ENCODE measurements at places on chromosomes 6 and 20. TPM values are rescaled to one million over a fixed set of nuclear protein-coding genes. Genes with fewer than 3 reads are reported as not detected.
A peak's percentile ranks its signal among the peaks of the same experiment; 100 is the strongest.

DNA sequence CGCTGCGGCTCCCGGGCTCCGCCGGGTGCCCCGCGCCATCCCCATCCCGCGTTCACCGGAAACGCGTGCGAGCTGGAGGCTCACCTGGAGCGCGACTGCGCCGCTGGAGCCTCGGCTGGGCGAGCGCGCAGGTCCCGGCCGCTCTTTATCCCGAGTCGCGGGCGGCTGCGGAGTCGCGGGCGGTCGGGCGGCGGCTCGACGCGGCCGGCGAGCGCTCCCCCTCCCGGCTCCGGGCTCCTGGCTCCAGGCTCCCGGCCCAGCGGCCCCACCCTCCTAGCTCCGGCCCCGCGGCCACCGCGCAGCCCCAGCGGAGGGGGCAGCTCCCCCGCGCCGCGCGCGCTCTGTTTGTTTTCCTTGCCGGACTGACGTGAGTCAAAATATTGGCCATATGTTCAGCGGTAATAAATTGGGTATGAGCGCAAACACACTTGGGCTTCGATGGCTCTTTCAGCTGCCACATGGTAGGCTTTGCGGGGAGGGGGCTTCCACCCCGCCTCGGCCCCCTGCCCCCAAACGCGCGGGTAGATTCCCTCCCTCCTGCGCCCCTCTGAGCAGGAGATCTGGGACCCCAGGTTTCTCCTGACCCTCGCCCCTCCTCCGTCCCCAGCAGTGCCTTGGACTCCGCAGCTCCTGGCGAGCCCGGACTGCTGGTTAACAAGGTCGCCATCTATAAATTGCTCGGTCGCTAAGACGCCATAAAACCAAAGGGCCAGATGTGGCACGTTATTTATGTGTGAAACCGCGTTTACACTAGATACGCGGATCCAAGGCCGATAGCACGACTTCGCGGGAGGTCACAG lies 8.8 kb upstream of the NKX2-2 start:
- peak overlapping the region; percentile 73 for H3K4me3 ChIP-seq
- no peaks in the 10 kb centered on the region for H3K36me3 ChIP-seq
- peaks cover 11% of the 10 kb centered on the region for H3K4me1 ChIP-seq
- H3K27me3 ChIP-seq, result peaks cover 100% of the 10 kb centered on the region
- H3K27ac ChIP-seq, result no peak overlapping the region

The CLPSL2 gene
- total RNA-seq, result 1.0 TPM

DNA sequence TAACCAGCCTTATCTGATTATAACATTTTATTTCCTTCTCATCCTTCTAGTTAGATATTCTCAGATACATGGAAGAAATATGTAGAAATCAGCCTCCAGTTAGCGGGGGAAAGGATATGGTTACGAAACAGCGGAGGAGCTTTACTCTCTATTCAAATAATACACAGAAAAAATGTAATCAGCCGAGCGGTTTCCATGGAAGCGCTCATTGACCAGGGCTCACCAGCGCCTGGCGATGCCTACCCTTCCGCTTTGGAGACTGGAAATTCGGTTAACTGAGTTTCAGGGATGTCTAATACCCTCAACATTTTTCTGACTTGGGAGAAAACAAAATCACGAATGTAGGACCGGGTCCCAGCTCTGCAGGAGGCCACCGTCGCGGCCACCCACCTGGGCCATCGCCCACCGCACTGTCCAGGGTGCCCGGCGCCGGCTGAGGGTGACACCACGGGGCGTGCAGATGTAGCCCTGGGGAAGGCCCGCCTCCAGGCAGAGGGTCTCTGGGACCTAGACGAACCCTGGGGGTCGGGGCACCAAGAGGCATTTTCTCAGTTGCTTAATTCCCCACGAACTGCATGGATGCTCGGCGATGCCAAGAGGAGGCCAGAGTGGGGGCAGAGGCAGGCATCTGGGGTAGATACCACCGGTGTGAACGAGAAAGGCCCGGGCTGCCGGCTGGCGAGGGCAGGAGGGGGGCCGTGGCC lies 1.7 kb downstream of the PRR18 start:
- H3K4me1 ChIP-seq, result no peaks in the 10 kb centered on the region
- H3K36me3 ChIP-seq, result no peaks in the 10 kb centered on the region
- no peak overlapping the region for H3K4me3 ChIP-seq

DNA sequence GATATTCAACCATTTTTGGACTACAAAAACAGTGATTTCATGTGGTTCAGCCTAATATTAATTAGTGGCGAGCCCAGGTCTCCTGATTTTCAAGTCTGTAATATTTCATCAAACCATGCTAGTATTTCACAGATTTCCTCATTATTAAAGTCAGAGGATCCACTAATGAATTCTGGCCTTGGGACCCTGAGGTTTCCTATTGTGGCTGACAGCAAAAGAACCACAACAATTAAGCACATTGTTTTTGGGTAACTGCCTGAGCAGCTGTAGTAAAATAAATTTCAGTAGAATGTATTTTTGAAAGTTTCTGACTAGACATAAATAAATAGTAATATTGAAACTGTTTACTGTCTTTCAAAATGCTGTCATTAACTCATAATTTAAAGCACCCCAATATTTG lies 630.7 kb upstream of the MMS22L start:
- no peak for DNase-seq
- no peaks in the 10 kb centered on the region for H3K4me1 ChIP-seq
- no peak overlapping the region for H3K27ac ChIP-seq
- no peaks in the 10 kb centered on the region for H3K27me3 ChIP-seq
- no peaks in the 10 kb centered on the region for H3K36me3 ChIP-seq

GRCh38 chr6:20718705-20719653 lies 184.7 kb downstream of the CDKAL1 start:
- no peak for DNase-seq
- H3K27me3 ChIP-seq, result no peaks in the 10 kb centered on the region
- H3K4me3 ChIP-seq, result no peak overlapping the region
- H3K4me1 ChIP-seq, result no peaks in the 10 kb centered on the region

The NKAPL gene
- 0.42 TPM for total RNA-seq

GRCh38 chr6:74137911-74138310 lies 441.9 kb downstream of the CD109 start:
- no peak overlapping the region for H3K4me3 ChIP-seq
- DNase-seq, result no peak
- H3K27me3 ChIP-seq, result no peaks in the 10 kb centered on the region
- H3K27ac ChIP-seq, result no peak overlapping the region
- H3K36me3 ChIP-seq, result no peaks in the 10 kb centered on the region

- H3K4me3 ChIP-seq, result no peak overlapping the region
- peaks cover 31% of the 10 kb centered on the region for H3K36me3 ChIP-seq
- peaks cover 6% of the 10 kb centered on the region for H3K4me1 ChIP-seq
- no peaks in the 10 kb centered on the region for H3K27me3 ChIP-seq
Observed at GRCh38 chr6:36615018-36615761, 21.0 kb downstream of the SRSF3 start.

- no peak overlapping the region for H3K4me3 ChIP-seq
- H3K27me3 ChIP-seq, result no peaks in the 10 kb centered on the region
- H3K27ac ChIP-seq, result no peak overlapping the region
- no peaks in the 10 kb centered on the region for H3K36me3 ChIP-seq
- no peak for DNase-seq
Observed at GRCh38 chr20:57570145-57570850, 9.4 kb downstream of the PCK1 start.

- peak within 1 kb of the TSS; percentile 78 for H3K27ac ChIP-seq
- no peaks in the 10 kb centered on the region for H3K4me1 ChIP-seq
- peak; percentile 92 for DNase-seq
- H3K36me3 ChIP-seq, result no peaks in the 10 kb centered on the region
Observed at GRCh38 chr6:83430611-83431544, at the start of gene ME1. ME1 (minus strand) TSS chr6:83431051; CDS start chr6:83430954, 97 bp downstream.

The ERVFRD-1 gene
- not detected for total RNA-seq

GRCh38 chr20:57075181-57075580 lies 191.3 kb downstream of the BMP7 start:
- no peak overlapping the region for H3K27ac ChIP-seq
- H3K4me1 ChIP-seq, result peaks cover 4% of the 10 kb centered on the region
- H3K4me3 ChIP-seq, result no peak overlapping the region
- no peaks in the 10 kb centered on the region for H3K36me3 ChIP-seq

DNA sequence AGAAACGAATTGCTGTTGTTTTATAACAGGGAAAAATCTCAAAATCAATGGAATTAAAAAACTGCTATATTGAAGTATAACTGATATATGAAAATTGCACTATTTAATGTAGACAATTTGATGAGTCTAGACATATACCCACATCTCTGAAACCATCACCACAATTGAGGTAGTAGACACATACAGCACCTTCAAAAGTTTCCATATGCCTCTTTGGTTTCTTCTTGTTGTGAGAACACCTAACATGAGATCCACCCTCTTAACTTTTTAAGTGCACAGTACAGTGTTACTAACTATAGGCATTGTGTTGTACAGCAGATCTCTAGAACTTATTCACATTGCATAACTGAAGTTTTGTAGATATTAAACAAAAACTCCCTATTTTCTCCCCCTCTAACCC lies 14.0 kb upstream of the SLC17A5 start:
- peaks cover 10% of the 10 kb centered on the region for H3K27me3 ChIP-seq
- DNase-seq, result no peak
- no peaks in the 10 kb centered on the region for H3K4me1 ChIP-seq

All from endodermal cell (in vitro differentiated cells).